ENCODE measurements at places on chromosomes 4 and X. TPM values are rescaled to one million over a fixed set of nuclear protein-coding genes. Genes with fewer than 3 reads are reported as not detected.

The F9 gene
- not detected for total RNA-seq

The OTUD4 gene
- 77.1 TPM for total RNA-seq

The FGF2 gene
- 0.31 TPM for total RNA-seq

The CENPI gene
- 2.1 TPM for total RNA-seq

The GPR173 gene
- total RNA-seq, result under 0.01 TPM

The XAGE2 gene
- not detected for total RNA-seq

The UCP1 gene
- total RNA-seq, result not detected

The PTTG2 gene
- total RNA-seq, result 2.3 TPM

The PRKX gene
- 72.7 TPM for total RNA-seq

The CXorf38 gene
- total RNA-seq, result 29.8 TPM

The RHOXF2B gene
- total RNA-seq, result under 0.01 TPM

The L1CAM gene
- 0.52 TPM for total RNA-seq

The RNF175 gene
- 1.2 TPM for total RNA-seq

The UGT2B17 gene
- total RNA-seq, result 0.94 TPM

The MOB1B gene
- total RNA-seq, result 12.1 TPM

The PABPC1L2B gene
- total RNA-seq, result not detected

The CSAG2 gene
- not detected for total RNA-seq

The DRP2 gene
- not detected for total RNA-seq

The TLR2 gene
- 155 TPM for total RNA-seq

The GPC4 gene
- total RNA-seq, result under 0.01 TPM

The MAGEA3 gene
- not detected for total RNA-seq

The C4orf51 gene
- total RNA-seq, result not detected

The CT47C1 gene
- total RNA-seq, result not detected

The TRIM2 gene
- 1.7 TPM for total RNA-seq

The PROM1 gene
- total RNA-seq, result 0.31 TPM

All from mononuclear cell (primary cell).